ENCODE measurements at places on chromosomes 1 and 21.

GRCh38 chr1:67566803-67567377 is 118.1 kb upstream of the GADD45A start:
- DNase-seq, result no peak

DNA sequence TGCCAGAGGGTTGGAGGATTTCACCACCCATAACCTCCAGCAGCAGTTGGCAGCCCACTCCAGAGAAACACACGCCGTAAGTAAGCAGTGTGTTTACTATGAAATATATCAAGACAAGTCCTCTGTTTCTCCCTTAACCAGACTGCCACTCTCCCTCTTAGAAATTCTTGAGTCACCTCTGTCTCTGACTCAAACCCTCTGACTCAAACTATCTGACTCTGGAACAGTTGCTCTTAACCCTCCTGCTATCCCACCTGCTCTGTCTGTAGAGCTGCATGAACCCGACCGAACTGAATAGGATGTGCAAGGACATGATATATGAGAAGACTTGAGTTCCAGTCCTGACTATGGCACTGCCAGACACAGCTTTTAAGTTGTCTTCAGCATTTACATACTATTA is 14.1 kb downstream of the INPP5B start:
- DNase-seq, result peak; percentile 34

- DNase-seq, result no peak
Measured at GRCh38 chr1:30680429-30680828, 43.0 kb downstream of the MATN1 start.

DNA sequence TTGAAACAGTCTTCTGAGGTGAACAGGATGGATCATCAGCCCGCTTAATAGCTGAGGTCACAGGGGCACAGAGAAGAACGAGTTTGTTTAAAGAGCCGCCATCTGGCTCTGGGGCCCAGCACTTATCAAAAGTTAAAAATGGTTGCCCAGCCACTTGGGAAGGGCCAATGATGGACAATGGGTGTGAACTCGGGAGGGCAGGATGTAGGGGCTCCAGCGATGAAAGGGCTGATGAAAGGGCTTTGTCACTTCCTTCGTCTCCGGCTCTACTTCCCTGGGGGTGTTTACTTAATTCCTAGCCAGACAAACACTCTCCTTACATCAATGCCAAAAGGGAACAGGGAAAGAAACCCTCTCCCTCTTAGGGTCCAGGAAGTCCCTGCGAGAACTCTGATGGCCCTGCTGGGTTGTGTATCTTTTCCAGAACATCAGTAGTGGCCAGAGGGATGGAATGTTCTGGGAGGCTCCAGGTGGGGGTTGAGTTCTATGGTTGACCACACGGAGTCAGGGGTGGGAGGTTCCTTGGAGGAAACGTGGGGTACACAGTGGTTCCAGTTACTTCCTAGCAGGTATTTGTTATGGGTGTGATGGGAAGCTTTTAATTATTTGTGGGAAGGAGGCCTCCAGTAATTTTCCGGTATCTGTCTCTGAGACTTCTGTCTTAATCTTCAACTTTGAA is 9.0 kb upstream of the ABCG1 start:
- no peak for DNase-seq

DNA sequence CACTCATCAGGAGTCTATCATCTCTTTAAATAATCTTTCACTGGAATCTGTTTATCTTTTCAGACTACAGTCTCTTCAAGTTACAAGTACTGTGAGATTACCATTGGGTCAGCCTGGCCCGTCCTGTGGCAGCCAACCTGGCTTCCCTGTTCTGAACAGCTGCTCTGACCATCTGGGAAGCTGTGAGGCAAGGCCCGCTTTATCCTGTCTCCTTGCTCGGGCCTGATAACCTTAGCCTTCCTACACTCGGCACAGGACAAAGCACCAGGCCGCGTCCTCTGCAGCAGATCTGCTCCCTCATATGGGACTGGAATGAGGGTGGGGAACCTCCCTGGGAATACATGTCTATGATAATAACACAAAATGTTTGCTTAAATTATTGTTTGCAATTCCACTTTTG is 113.3 kb downstream of the PTPN14 start:
- DNase-seq, result no peak

DNA sequence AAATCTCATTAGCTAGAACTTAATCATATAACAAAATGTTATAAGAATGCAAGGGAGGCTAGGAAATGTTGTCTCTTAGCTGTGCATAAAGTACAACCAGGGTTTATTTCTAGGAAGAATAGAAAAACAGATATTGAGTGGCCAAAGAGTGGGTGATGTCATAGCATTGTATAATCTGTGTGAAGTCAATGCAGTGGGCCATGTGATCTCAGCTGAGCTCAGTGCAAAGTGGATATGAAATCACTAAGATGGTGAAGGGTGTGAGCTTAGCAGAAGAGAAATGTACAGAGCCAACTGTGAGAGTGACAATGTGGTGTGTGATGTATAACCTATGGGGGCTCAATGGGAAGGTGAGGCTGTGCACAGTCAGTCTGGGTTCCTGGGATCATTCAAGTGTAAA is 29.7 kb upstream of the DUSP23 start:
- DNase-seq, result no peak

DNA sequence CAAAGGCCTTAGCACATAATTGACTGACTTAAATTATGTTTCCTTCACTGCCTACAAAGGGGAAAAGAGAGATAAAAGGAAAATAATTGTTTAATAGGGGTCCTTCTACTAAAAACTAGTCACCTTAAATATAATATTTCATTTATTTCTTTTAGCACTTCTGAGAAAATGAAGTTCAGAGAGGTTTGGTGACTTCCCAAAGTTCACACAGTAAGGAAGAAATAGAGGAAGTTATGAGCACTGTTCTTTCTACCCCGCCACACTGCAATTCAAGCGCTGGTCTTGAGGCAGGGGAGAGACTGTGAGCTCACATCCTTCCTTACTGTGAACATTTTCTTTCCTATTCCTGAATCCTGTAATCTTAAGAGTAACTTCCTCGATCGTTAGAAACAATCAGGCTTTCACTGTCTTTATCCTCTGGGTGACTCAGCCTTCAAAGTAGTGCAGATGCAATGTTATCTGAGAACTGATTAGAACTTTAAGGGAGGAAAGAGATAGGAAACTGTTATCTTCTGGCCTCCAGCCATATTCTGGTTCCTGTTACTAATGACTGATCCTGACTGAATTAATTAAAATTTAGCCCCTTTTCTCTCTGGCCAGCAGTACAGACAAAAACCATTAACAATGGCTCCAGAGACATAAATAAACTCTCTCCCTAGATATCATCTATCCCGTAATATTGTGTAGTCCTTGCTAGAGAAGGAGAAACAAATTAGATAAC is 6.8 kb downstream of the RGS5 start:
- DNase-seq, result no peak

DNA sequence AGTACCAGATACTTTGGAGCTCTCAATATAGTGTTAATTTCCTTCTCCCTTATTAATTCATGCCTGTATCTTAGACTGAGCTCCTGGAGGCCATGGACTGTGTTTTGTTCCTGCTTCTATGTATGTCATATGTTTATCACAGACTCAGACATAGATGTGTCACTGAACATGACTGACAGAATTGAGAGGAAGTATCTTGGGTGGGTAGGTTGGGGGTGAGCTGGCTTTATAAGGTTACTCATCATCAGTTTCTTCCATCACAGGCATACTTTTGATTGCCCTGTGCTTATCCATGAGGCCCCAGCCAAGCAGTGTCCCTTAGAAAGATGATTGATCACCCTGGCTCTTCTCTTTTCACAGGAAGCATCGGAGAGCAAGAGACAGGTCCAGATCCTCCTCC is 5.6 kb upstream of the SH3D21 start:
- no peak for DNase-seq

- DNase-seq, result no peak
Measured at GRCh38 chr1:233328142-233328921, 808 bp downstream of the MAP3K21 start.

- no peak for DNase-seq
Measured at GRCh38 chr21:34728479-34728878, 59.7 kb downstream of the CLIC6 start.
